Smooth muscle cell of the coronary artery (primary cell): ENCODE measurements at places on chromosomes 1 and 21. TPM values are rescaled to one million over a fixed set of nuclear protein-coding genes. Genes with fewer than 3 reads are reported as not detected.

LTN1 gene
- 14.4 and 18.0 TPM in 2 replicates for total RNA-seq

PAQR6 gene
- total RNA-seq: 0.12 and 0.23 TPM in 2 replicates

BSND gene
- not detected in 2 replicates for total RNA-seq

SLFNL1 gene
- total RNA-seq: 0.15 and 0.35 TPM in 2 replicates

STXBP3 gene
- total RNA-seq: 41.8 and 157 TPM in 2 replicates
